Left cardiac atrium (tissue), 4 donors: ENCODE measurements at places on chromosomes 3 and 15. TPM values are rescaled to one million over a fixed set of nuclear protein-coding genes. Genes with fewer than 3 reads are reported as not detected.

GRCh38 chr3:128585974-128586373 is 64.6 kb downstream of the RPN1 start:
- DNase-seq = no peak

DNA sequence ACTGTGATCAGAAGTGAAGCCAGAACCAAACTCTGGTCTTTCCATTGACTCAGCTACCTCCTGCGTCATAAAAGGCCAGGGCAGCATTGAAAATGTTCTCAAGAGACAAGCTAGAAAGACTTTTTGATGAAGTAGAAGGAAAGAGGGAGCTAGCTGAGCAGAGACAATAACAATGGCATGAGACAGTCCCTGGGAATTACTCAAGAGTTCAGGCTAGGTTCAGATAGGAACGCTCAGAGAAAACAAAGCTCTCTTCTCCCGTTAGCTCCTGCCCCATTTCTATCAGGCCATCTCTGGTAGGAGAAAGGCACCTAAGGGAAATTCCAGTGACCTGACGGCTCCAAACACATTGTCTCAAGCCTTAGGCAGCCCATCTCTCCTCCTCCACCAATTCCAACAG is 7.0 kb upstream of the OXTR start:
- no peak for DNase-seq

DNA sequence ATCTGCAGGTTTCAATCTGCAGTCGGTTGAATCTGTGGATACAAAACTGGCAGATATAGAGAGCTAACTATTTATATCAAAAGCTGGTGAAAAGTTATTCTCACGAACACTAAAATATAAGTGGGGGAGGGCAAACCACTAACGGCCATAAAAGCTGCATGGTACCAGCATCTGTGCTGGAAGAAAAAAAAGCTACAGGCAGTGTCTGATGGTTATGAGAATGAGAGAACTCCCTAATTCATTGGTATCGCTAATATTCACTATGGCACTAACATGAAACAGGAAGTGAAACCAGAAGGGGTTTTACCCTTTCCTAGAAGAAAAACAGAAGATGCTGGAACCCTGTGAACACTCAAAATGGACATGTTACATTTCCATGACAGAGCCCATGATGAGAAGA is 15.9 kb downstream of the CEP70 start:
- DNase-seq = no peak

DNA sequence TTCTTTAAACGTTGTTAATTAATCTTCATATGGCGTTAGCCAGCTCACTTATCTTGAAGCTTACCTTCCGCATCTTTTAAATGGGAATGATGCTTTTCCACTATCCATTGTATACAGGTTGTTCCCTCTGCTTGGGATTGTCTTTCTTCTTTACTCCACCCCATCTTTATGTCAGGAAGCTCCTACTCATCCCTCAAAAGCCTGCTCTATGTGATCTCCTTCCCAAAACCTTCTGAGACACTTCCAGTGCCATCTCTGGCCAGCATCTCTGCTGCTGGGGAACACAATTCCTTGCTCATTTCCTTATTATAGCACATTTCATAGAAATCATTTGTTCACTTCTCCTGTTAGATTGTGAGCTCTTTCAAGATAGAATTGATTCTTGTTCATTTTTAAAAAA is 4.3 kb downstream of the RASA2 start:
- no peak for DNase-seq

SLC22A13 gene
- total RNA-seq = 0.21 TPM
